SK-N-DZ (cell line): ENCODE measurements at places on chromosomes 7 and 10.

GRCh38 chr10:71218046-71218650 lies 5.8 kb downstream of the UNC5B start:
- DNase-seq: no peak

- no peak for DNase-seq
Measured at GRCh38 chr7:140542228-140542603, 62.9 kb upstream of the MKRN1 start.

- DNase-seq: no peak
Measured at GRCh38 chr7:16561943-16562342, 35.3 kb downstream of the LRRC72 start.

GRCh38 chr10:77606751-77607150 lies 30.9 kb downstream of the KCNMA1 start:
- no peak for DNase-seq

DNA sequence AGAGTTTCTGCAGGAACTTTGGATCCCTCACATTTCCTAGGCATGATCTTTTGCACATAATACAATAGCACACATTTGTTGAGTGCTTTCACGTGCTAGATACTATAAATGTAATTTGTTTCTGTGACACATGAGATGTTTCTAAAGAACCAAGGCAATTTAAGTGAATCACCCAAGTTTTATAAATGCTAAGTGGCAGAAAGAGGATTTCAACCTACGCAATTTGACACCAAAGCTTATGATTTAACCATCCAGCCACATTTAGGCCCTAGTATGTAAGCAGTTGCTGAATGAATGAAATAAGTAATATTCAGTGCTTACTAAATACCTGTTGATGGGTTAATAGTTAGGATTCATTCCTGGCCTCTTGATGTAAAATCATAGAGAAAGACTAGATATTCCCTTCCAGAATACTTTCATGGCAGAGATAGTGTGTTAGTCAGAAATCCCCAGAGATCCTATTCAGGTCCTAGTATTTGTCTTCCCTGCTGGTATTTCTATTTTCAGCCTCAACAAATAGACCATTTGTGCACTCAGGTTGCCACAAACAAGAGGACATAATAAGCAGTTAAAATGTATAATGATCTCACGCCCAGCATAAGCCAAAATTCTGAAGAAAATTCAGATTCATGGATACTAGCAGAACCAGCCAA lies 572.6 kb downstream of the IPMK start:
- DNase-seq: no peak

- no peak for DNase-seq
Measured at GRCh38 chr7:98254516-98254915, 2.5 kb upstream of the TECPR1 start.

GRCh38 chr7:14480281-14480680 lies 422.3 kb downstream of the DGKB start:
- no peak for DNase-seq

DNA sequence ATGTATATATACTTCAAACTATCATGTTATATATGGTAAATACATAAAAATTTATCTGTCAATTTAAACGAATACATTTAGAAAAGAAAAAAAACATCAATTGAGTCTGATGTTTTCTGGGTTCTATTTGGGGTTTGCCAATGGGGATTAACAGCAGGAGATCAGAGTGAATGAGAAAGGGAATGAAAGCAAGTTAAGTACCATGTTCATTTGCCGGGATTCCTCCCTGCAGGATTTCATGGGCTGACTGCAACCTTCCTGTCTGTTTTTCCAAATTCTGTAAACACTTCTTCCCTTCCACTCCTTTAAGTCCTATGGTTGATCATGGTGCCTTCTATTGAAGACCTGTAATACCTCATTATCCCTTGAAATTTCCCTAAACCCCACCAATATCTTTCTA lies 33.9 kb upstream of the SEMA3A start:
- DNase-seq: no peak
